Hematopoietic multipotent progenitor cell treated with erythropoietin and hydrocortisone succinate and interleukin-3 and kit ligand, for 6 days (in vitro differentiated cells): ENCODE measurements at places on chromosomes 6 and 20.

DNA sequence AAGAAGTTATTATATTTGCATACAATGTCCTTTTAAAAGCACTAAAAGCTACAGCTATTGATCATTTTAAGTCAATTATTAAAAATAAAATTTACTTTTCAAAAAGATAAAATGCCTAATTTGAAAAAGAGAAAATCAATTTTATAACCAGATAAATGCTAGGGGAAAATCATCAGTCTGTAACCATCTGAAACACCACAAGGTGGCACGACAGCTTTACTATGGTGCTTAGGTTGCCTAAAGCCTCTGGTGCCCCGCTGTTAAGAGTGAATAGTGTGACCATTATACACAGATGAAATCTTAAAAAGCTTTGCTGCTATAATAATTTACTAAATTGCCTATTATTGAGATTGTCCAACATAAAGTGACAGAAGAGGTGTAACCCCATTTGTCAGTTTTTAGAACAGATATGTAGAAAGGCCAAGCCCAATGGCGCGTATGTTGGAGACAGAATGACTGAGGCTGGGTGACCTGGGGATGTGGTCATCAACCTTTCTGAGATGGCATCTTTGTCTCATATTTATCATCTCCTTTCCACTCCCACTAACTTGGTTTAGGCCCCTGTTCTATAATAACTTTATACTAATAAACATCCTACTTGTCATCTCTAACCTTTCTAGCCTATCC lies 100.8 kb downstream of the MOXD1 start:
- peak; percentile 67 for DNase-seq

DNA sequence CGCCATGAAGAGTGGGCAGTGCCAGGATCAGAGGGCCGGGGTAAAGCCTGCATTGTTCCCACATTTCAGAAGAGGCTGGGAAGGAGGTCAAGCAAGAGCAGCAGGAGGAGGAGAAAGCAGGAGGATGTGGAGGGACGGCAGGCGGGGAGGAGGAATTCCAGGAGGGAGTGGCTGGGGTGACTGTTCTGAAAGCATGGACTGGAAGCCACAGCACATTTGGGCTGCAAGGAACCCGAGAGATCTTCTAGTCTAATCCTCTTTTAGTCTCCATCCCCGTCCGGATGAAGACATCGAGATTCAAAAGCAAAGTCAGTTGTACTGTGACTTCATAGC lies 76.9 kb downstream of the FAM50B start:
- DNase-seq = no peak

GRCh38 chr6:4466261-4466660 lies 309.9 kb upstream of the CDYL start:
- no peak for DNase-seq

DNA sequence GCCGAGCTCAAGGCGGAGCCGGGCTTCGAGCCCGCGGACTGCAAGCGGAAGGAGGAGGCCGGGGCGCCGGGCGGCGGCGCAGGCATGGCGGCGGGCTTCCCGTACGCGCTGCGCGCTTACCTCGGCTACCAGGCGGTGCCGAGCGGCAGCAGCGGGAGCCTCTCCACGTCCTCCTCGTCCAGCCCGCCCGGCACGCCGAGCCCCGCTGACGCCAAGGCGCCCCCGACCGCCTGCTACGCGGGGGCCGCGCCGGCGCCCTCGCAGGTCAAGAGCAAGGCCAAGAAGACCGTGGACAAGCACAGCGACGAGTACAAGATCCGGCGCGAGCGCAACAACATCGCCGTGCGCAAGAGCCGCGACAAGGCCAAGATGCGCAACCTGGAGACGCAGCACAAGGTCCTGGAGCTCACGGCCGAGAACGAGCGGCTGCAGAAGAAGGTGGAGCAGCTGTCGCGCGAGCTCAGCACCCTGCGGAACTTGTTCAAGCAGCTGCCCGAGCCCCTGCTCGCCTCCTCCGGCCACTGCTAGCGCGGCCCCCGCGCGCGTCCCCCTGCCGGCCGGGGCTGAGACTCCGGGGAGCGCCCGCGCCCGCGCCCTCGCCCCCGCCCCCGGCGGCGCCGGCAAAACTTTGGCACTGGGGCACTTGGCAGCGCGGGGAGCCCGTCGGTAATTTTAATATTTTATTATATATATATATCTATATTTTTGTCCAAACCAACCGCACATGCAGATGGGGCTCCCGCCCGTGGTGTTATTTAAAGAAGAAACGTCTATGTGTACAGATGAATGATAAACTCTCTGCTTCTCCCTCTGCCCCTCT lies 1.1 kb downstream of the CEBPB start:
- DNase-seq = peak; percentile 70

DNA sequence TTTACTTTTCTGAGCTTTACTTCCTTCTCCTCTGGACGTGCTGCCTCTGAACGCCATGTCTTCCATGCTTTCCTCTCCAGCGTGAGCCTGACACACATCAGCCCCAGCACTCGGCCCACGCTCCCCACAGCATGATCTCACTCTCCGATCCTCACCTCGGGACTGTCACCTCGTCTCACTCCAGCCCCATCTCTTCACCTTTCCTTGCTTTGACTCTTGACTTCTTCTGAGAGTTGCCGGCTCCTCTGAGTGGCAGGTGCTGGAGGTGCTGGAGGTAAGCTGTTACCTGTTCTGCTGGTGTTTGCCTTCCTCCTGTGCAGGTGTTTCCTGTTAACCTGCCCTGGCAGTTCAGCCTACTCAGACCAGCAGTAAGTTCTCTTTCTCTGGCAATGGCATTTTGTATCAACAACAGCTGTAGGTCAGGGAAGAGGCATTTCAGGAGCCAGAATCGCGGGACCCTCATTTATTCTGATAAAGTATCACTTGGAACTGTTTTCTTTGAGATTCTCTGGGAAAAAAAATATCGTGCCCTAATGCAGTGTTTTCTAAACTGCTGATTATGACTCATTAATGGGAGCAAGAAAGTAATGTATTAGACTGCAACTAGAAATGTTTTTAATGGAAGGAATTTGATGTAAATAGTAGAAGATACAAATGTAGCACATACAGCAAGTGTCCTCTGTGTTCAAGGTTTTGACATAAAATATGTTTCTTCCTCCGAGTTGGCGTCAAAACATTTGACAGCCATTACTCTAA lies 106.5 kb downstream of the ARID1B start:
- DNase-seq = no peak

- peak; percentile 53 for DNase-seq
These were observed 14.7 kb upstream of the SIM1 start for GRCh38 chr6:100479179-100480035.

DNA sequence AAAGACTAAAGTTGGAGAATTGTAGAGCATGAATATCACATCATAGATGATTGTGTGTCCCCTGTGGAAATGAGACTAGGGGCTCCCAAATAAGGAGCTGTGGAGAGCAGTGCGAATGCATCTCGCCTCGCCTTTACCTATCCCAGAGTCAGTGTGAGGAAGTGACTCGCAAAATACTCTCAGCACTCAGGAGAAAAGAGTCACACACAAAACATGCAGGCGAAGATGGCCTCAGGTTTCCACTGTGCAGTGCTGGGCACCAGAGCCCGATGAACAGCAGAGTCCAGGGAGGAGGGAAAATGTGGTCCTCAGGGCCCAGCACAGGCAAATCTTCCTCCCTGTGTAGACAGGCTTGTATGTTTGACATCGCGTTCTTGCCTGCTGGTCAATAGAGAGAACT lies 126.5 kb upstream of the AFDN start:
- DNase-seq = no peak

DNA sequence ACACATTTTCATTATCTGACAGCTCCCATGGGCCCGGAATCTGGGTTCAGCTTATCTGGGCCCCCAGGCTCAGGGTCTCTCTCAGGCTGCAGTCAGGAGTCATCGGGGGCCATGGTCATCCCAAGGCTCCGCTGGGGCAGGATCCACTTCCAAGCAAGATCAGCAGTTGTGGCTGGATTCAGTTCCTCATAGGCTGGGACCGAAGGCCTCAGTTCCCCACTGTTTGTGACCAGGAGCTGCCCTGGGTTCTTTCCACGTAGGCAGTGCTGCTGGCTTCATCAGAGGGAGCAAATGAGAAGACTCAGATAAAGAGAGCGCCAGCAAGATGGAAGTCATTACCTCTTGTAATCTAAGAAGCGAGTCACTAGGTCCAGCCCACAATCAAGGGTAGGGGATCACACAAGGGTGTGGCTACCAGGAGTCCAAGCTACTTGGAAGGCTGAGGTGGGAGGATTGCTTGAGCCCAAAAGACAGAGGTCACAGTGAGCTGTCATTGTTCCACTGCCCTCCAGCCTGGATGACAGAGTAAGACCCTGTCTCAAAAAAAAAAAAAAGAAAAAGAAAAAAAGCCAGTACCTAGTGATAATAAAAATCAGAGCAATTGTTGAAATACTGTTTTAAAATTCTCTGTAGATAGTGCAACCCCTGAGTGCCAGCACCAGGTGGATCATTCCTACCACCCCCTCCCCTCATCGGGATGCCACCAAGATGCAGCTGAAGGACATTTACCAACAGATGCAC lies 162.7 kb downstream of the NFATC2 start:
- peak; percentile 60 for DNase-seq

GRCh38 chr6:37047689-37048402 lies 42.4 kb downstream of the FGD2 start:
- no peak for DNase-seq

GRCh38 chr6:81051952-81052351 lies 700.5 kb downstream of the TENT5A start:
- DNase-seq = no peak

DNA sequence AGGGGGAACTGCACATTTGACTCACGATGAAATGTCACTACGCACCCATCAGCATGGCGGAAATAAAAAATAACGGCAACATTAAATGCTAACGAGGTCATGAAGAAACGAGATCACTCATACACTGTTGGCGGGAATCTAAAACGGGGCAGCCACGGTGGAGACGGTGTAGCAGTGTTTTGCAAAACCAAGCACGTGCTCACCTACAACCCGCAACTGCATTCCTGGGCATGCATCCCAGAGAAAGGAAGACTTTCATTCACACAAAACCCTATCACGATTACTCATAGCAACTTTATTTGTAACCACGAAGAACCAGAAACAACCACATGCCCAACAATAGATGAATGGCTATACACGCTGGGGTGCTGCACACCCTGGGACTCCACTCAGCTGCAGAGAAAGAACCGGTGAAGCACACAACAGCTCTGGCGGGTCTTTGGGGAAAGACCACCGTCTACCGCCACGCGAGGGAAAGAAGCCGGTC lies 77.0 kb downstream of the YTHDF1 start:
- DNase-seq = no peak

- DNase-seq = no peak
These were observed 111.3 kb upstream of the PRSS16 start for GRCh38 chr6:27136077-27136644.

DNA sequence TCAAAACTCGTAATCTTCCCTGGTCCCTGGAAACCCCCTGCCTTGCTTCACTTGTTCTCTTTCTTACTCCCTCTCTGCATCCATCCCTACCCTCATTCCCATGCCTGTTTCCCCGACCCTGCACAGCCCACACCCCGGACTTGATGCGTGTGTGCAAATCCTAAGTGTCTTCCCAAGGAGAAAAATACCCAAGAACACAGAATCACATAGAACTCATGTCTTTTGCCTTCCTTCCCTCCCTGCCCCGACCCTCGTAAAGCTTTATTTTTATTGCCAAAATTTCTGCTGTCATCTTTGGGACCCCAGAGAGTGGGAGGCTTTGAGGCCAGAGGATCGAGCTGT lies 169.6 kb upstream of the PMEPA1 start:
- DNase-seq = no peak

DNA sequence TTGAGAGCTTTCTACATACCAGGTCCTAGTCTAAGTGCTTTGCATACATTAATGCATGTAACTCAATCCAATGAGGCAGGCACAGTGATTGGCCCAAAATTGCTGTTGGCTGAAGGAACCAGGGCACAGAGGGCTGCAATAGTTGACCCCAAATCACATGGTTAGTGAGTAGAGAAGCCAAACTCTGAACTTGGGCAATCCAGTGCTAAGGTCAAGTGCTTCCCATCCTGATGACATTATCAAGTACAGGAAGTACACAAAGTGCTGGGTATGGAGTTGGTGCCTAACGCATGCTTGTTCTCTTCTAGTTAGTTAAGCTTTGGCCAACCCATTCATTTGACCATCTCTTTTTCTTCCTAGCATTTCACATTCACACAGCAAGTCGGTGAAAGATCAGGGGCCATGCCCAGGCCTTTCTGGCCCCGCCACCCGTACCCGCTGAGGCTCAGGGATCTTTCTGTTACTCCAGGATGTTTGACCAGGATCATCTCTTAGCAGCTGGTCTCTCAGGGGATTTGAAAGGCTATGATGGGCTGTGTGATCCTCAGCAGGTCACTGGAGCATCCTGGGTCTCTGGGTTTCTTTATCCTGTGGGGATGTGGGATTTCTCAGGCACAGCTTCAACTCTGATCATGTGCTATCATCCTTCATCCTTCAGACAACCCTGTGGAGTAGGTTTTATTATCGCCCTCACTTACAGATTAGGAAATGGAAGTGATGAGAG lies 7.0 kb downstream of the KCNB1 start:
- no peak for DNase-seq

DNA sequence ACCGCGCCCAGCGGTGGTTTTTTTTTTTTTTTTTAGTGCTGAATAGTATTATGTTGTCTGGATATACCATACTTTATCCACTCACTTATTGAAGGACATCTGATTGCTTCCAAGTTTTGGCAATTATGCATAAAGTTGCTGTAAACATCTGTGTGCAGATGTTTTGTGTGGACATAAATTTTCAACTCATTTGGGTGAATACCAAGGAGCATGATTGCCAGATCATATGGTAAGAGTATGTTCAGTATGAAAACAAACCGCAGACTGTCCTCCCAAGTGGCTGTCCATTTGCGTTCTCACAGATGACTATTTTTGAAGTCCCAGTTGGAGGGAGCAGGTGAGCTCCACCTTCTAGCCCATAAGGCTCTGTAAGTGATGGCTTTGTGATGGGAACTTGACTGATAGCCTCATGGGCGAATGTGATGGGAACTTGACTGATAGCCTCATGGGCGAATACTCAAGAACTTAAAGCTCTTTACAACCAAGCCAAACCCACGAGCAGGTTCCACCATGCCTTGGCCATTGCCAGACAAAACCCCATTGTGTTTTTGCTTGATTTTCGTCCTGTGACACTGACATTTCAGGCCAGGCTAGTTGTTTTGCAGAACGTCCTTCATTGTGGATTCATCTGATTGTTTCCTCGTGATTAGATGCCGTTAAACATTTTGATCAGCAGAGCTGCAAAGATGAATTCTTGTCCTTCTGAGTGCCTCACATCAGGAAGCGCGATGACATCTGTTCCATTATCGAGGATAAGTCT lies 51.0 kb downstream of the ZBTB2 start:
- DNase-seq = no peak
